GOT3 (cell line): ENCODE measurements at places on chromosomes 4 and X.

GRCh38 chr4:2059726-2060602, 837 bp downstream of the NAT8L start:
- DNase-seq = no peak

DNA sequence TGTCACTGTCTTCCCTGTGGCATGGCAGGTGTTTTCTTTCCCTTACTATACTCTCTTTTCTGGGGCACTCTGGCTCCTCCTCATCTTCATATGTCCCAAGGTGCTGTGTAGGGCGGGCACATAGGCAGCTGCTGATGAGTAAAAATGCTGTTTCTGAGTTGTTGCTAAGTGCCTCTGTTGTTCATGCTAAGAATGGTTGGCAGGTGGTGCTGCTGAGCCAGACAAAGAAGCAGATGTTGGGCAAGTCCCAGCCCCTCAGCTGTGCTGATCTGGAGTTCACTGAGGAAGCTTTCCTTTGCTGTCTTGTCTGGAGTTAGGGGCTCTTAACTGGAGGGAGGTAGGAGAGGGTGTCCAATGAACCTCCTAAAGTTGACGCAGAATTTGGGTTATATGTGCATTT, 40.6 kb downstream of the HADH start:
- DNase-seq = peak; percentile 0

DNA sequence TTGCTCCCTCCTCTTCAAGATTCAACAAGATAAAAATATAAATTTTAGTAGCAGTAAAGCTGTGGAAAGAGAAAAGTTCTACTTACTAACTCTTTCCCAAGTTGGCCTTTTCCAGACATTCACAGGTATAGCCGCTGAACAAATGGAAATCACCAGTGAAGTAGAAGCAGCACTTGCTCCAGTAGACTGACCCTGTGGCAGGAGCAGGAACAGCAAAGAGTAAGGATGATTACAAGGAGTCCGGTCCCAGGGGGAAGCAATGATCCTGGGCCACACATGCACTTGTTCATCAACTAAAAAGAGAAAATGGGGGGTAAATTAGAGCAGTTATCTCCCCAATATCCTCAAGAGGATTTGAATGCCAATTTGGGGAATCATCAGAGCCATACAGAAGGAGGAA, 184.9 kb downstream of the NAF1 start:
- DNase-seq = no peak

DNA sequence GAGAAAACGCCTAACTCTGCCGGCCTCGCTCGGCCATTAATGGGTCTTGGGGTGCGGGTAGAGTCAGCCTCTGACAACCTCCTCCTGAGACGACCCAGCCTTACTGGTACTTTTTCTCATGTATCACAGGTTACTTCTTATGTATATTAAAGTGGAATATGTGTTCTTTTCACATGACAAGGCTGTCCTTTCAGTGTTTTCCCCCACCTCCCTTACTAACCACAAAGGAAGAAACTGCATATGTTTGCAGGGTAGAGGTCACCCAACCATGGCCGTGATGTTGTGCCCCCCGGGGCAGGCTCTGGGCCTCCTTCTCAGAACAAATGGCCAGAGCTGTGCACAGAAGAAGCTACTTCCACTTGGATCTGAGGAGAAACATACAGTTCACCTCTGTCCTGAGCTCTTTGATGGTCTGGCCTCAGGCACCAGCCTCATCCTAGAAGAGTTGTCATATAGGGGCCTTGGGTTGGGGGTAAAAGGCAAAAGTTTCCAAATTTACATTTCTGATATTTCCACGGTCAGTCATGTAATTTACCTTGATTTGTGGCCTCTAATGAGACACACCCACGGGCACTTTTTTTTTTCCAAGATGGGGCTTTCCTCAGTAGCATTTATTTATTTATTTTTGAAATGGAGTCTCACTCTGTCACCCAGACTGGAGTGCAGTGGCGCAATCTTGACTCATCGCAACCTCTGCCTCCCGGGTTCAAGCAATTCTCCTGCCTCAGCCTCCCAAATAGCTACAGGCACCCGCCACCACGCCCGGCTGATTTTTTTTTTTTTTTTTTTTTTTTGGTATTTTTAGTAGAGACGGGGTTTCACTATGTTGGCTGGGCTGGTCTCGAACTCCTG, 1.9 kb downstream of the SOWAHD start:
- DNase-seq = no peak

GRCh38 chr4:76639288-76639687, 204.3 kb downstream of the SHROOM3 start:
- no peak for DNase-seq

DNA sequence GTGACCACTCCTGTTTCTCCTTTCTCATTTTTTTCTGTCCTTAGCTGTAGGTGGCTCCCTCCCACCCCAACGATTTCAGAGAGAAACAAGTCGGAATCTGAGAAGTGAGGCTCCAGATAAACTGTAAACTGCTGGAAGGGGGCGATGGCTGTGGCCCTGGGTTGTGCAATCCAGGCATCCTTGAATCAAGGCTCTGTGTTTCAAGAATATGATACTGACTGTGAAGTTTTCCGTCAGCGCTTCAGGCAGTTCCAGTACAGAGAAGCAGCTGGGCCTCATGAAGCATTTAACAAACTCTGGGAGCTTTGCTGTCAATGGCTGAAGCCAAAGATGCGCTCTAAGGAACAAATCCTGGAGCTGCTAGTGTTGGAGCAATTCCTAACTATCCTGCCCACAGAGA, 37.7 kb downstream of the ETDC start:
- no peak for DNase-seq
